ENCODE measurements at places on chromosomes 16 and 17. TPM values are rescaled to one million over a fixed set of nuclear protein-coding genes. Genes with fewer than 3 reads are reported as not detected.

- no peak for DNase-seq
Measured at GRCh38 chr17:47851764-47852112, 775 bp upstream of the SP6 start.

GRCh38 chr17:15349119-15349518, 7.7 kb upstream of the TEKT3 start:
- DNase-seq = no peak

Gene FBXO47
- not detected for polyA plus RNA-seq

GRCh38 chr17:17042851-17043460, 699 bp downstream of the MPRIP start:
- DNase-seq = no peak

DNA sequence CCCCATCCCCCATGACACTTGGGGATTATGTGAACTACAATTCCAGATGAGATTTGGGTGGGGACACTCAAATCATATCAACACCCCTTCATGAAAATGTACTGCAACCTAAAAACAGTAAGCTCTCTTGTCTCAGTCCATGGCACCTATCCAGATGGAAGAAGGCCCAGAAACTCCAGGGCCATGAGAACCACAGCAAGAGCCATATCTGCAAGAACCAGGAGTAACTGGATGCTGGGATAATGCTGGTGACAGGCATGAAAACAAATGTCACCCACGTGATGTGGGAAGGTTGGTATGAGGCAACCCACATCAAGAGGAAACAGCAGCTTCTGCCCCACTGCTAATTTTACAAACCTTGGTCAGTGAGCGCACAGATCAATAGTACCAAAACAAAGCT, 400.1 kb upstream of the ERCC4 start:
- no peak for DNase-seq

GRCh38 chr17:28665994-28666393, 4.0 kb downstream of the SUPT6H start:
- DNase-seq = no peak

Gene RNU2-1
- polyA plus RNA-seq = not detected
